ENCODE measurements at places on chromosomes 7 and 10.

DNA sequence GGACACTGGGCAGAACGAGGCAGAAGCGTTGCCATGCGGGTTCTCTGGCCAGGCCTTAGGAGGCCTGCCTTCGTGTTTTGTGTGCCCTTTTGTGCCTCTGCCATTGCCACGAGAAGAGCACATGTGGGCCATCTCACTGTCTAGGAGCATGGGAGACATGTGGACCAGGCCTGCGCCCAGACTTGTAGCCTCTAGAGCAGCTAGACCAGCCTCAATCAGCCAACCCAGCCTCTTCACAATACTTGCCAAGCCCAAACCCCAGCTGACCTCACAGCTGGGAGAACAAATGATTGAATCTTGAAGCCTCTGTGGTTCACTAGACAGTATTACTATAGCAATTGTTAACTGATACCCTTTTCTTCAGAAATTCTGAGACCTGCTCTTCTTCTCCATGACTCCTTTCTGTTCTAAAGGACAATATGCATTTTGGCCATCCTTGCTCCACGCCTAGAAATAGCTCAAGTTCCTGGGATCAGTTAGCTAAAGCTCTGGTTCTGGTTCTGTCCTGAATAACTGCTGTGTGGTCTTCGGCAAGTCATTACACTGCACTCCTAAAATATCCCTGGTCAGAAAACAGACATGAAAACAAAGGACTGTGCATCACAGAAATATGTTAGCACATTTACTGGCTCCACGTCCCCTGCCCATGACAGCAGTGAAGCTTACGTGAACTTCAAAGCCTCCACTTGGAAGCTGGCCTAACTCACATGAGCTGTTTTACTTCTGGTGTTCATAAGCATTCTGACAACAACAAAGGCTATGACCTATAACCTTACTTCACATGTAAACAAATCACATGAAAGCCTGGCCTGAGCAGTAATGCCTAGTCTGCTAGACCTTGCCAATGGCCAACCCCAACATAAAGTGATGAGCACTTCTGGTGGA, 72.3 kb upstream of the MKRN1 start:
- DNase-seq, result no peak

DNA sequence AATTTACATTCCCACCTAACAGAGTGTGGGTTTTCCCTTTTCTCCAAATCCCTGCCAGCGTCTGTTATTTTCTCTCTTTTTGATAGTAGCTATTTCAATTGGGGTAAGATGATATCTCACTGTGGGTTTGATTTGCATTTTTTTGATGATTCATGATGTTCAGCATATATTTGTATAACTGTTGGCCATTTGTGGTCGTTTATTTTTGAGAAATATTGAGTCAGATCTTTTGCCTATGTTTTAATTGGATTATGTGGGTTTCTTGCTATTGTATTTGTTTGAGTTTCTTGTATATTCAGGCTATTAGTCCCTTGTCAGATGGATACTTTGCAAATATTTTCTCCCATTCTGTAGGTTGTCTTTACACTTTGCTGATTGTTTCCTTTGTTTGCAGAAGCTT, 193.8 kb downstream of the ABCA13 start:
- DNase-seq, result no peak

- DNase-seq, result no peak
These were observed 695.1 kb downstream of the INHBA start for GRCh38 chr7:41007811-41008210.

DNA sequence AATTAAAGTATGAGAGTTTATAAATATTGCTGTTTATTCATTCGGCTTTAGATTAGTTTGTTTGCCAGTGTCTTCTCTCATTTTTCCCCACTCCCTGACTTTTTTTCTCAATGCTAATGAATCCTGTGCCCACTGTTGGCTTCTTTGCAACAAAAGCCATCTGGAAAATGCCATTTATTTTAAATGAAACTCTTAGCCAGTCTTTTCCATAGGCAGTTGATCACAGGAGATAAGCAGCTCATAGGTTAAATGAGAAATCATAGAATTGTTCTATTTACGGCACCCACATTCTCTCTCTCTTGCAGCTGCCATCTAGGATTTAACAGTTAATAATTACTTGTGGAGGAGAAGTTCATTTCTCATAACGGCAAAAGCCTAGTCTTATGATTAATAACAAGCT, 249.3 kb upstream of the POM121L12 start:
- DNase-seq, result no peak

DNA sequence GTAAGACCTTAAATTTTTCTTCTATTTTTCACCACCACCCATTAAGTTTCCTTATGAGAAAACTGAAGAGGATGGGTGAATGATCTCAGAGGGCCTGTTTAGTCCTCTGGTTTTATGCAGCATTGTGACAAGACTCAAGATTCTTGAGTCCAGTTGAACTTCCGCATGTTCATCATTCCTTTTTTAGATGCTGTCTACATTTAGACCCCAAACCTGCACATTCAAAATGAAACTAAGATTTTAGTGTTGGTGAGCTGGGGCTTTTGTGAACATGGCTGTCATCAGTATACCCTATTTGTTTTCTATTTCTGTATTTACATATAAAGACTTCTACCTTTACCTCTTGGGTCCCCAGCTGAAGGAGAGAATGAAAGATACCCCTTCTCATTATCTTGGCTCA, 31.1 kb downstream of the NET1 start:
- DNase-seq, result no peak

- no peak for DNase-seq
These were observed 63.2 kb downstream of the NHLRC2 start for GRCh38 chr10:113917636-113918035.
